ENCODE measurements at places on chromosomes 5 and 9.
A peak's percentile ranks its signal among the peaks of the same experiment; 100 is the strongest.

- DNase-seq, result no peak
Observed at GRCh38 chr9:114016101-114016500, 62.0 kb downstream of the AMBP start.

- DNase-seq, result no peak
Observed at GRCh38 chr9:124758691-124759090, 12.4 kb downstream of the NR6A1 start.

GRCh38 chr5:118956727-118957126 lies 31.6 kb downstream of the DTWD2 start:
- DNase-seq, result no peak

- no peak for DNase-seq
Observed at GRCh38 chr9:129454467-129455067, 166.3 kb downstream of the C9orf50 start.

GRCh38 chr9:124309667-124310084 lies 51.9 kb downstream of the NEK6 start:
- peak; percentile 97 for DNase-seq

DNA sequence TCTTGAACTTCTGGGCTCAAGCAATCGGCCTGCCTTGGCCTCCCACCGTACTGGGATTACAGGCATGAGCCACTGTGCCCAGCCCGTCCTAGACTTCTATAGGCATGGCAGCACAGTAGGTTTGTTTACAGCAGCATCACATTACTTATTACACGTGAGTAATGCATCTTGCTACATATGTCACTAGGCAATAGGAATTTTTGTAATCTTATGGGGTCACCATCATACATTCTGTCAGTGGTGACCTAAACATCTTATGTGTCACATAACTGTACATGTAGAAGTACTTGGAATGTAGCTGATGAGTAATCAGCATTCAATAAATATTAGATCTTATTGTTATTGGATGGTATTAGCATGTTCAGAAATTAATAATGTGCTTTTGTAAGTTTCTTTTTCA lies 22.9 kb upstream of the ABCA1 start:
- DNase-seq, result peak; percentile 48

GRCh38 chr9:9536523-9536922 lies 1076.3 kb downstream of the PTPRD start:
- no peak for DNase-seq

DNA sequence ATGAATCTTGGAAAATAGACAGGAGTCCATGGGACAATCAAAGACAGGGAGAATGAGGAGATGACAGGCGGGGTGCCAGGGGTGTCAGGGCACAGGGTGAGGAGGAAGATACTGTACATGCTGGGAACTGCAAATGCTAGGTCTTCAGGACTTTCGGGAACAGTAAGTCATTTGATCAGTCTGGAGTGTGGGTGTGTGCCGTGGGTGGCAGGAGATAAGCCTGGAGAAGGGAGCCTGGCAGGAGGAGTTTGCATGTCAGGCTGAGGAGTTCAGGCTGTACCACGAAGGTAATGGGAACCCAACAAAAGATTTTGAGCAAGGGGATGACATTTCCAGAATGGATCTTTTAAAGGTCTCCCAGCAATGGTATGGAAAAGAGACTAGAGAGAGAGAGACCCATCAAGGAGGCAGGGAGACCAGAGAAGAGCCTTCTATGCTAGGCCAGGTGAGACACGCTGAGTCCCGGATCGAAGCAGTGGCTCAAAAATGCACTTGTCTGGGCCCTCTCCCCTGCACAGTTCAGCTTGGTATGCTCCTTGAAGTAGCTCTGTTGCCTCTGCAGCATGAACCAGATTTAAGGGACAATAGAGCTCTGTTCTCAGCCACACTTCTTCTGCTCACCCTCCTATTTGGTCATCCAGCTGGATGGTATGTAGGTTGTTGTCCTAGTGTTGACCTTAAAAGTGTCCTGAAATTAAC lies 77.0 kb upstream of the FER start:
- no peak for DNase-seq

DNA sequence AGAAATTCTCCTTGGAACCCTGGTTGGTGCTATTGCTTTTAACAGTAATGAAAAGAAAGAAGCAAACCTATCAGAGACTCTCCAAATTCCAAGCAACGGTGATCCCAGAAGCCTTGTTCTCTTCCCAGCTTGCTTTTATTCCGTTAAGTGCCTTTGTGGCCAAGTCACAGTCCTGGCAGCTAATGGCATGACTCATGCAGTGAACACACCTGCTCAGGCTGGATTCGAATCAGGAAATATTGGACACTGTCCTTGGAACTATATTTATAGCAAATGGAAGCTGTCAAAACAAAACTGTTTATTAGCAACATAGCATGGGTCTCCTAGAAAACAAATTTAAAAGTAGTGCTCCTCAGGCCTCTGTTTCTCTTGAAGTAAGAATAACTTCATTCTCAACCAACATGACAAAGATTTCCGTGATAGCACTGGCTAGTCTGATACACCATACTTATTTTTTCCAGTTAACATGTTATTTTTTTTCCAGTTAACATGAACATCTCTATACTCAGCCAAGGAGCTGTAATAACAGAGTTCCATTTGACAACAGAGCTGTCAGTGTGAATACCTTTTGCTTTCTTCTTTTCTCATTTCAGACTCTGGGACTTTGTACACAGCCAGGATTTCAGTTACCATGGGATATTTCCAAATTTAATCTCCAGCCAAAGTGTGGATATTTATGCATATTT lies 502.4 kb downstream of the GADD45G start:
- no peak for DNase-seq

GRCh38 chr5:31935496-31936369 lies 238.4 kb downstream of the GOLPH3 start:
- DNase-seq, result no peak

GRCh38 chr9:93295456-93296076 lies 111.6 kb downstream of the WNK2 start:
- no peak for DNase-seq

GRCh38 chr9:126367616-126368015 lies 41.0 kb downstream of the MVB12B start:
- no peak for DNase-seq

GRCh38 chr9:133121915-133122550 lies 993 bp upstream of the RALGDS start:
- DNase-seq, result no peak

- DNase-seq, result no peak
Observed at GRCh38 chr9:85730916-85731630, 10.7 kb downstream of the AGTPBP1 start.

DNA sequence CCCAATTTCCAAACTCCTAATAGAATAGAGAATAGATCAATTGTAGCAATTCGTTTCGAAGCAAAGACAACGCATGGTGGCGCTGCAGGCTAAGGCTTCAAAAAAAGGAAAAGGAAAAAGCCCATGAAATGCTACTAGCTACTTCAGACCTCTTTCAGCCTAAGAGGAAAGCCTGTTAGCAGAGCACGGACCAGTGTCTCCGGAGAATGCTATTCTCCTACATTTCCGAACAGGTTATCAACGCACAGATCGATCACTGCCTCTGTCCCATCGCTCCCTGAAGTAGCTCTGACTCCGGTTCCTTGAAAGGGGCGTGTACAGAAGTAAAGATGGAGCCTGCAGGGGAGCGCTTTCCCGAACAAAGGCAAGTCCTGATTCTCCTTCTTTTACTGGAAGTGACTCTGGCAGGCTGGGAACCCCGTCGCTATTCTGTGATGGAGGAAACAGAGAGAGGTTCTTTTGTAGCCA lies at the start of gene PCDHB15:
Gene PCDHB15 (plus strand): TSS at position 146 of the 468 bp plus-strand sequence. CDS start 184 bp downstream, at position 330.
- DNase-seq, result no peak

GRCh38 chr9:79131246-79131774 lies 440.5 kb upstream of the TLE4 start:
- DNase-seq, result no peak

DNA sequence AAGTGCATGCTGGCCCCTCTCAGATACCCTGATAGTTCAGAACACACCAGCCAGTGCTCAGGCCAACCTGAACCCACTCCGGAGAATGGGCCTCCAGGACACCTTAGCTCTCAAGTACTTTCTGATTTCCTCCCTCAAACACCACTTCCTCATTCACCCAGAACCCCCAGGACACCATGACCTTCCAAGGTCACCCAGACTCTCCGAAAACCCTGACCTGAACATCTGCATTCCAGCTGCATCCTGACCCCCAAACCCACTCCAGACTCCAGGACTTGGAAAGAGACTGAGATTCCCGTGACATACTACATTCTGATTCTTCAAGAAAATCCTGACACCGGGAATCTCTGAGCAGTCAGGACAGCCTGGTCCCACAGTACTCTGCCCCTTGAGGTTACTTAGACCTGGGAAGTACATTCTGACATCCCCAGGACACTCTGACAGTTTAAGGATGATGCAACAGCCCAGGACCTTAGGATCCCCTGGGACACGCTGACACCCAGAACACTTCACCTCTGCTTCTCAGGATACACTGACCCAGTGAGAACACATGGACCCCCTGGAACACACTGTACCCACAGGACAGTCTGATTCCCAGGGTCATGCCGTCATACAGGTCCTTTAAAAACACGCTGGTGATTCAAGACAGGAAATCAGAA lies 747 bp upstream of the PROP1 start:
- DNase-seq, result no peak

DNA sequence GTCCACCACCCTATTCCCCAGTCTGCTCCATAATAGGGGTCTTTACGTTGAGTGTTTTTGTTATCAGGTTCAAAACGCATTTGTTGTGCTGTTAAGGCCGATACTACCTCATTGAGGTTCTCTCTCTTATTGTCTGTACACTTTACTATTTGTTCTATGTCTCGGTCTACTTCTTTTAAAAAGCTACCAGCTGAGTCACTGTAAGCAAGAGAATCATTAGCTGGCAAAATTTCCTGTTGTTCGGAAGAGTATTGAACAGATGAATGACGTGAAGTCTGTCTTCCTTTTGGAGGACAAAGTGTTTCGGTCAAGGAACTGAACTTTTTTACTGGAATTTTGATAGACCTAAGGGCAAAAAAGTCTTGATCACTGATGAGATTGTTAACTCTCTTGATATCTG lies 10.3 kb downstream of the LYSMD3 start:
- no peak for DNase-seq

- no peak for DNase-seq
Observed at GRCh38 chr9:123324767-123325183, 31.2 kb upstream of the CRB2 start.

DNA sequence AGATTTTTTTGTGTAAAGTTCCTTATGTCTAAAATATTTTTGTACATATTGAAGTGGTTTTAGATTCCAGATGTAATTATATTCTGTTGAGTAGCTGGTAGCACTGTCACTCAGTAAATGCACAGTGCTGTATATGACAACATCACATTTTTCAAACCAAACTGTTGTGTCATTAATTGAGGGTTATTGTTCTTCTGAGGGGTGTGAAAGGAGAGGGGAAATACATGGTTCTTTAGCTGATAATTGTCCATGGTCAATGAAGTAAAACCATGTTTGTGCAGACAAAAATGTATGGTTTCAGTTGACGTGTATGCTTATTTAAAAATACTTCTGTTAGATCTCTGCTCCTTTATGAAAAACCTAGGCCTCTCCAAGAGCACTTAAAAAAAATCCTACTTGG lies 3.3 kb downstream of the ZNF462 start:
- DNase-seq, result no peak

GRCh38 chr5:39219437-39219836 lies at the start of gene FYB1:
Gene FYB1, minus strand, starts transcription at chr5:39219563. Its CDS starts 16,603 bp downstream, at chr5:39202960.
- peak; percentile 50 for DNase-seq

DNA sequence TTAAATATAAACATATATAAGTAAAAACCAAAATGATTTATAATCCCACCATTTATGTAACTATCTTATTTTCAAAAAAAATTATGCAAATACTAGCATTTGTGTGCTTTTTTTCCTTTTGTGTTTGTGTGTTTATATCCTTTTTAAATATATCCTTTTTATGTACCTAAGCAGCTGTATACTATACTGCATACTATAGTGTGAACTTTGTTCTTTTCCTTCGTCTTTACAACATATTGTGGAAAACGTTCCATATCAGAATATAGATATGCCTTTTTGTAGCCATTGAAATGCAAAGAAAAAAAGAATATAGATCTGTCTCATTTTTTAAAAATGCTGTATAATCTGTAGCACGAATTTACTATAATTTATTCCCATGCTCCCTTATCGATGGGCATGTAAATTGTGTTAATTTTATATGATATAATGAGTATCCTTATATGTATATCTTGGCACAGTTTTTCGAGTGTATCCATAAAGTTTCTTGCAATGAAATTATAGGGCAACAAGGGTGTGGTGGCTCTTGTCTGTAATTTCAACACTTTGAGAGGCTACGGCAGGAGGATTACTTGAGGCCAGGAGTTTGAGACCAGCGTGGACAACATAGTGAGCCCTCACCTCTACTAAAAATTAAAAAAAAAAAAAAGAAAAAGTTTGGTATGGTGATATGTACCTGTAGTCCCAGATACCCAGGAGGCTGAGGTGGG lies 83.3 kb downstream of the STK32A start:
- DNase-seq, result no peak

- DNase-seq, result no peak
Observed at GRCh38 chr5:100746730-100747129, 156.4 kb downstream of the ST8SIA4 start.

DNA sequence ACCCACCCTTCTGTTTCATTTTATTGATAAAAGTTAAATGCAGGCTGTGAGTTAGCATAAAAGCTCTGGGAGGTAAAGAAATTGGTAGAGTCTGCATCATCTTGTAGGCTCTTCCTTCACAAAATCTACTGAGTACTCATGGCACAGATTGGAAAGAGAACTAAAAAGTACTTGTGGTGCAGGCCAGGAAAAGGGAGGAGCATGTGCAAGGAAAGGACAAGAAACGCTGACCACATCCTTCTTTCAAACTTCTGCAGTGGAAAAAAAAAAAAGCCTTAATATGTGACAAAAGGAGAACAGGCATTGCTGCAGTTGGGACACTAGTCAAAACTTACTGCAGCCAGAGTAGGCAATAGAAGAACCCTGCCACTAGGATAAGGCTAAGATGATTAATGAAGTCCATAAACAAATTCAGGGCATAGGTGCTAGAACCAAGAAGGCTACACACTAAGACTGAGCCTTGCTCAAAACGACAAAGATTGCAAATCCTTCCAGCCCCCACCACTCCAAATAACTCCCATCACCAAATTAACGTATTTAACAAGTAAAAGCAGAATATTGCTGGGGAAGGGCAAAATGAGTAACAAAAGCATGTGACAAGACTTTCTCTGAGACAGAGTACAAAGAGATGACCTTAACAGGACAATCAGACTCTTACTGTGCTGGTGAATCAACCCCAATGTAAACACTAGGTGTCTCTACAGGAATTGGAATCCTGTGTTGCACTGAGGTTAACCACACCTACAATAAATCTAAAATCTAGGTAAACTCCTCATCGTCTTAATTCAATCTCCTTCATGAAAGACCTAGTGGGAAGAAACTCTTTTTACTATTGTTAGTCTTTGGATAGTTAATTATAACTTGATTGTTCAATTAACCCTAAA lies 1024.8 kb downstream of the TLE1 start:
- no peak for DNase-seq

DNA sequence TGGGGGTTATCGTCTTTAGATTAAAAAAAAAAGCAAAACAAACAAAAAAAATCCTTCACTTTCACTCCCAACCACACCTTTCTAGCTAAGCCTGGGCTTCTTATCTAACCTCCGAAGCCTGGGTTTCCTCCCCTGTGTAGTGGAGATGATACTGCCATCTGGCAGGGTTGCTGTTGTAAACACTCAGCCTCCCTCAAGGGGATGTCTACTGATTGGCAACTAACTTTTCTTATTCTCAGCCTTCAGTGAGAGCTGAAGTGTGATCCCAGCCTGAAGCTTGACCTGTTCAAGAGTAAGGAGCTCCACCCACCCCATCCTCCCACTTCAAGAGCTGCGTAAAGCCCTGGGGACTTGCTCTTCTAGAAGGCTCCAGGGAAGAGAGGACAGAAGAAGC lies 21.5 kb upstream of the WWC1 start:
- no peak for DNase-seq

All from foreskin fibroblast (primary cell).